ENCODE measurements at places on chromosomes 11 and 22.

DNA sequence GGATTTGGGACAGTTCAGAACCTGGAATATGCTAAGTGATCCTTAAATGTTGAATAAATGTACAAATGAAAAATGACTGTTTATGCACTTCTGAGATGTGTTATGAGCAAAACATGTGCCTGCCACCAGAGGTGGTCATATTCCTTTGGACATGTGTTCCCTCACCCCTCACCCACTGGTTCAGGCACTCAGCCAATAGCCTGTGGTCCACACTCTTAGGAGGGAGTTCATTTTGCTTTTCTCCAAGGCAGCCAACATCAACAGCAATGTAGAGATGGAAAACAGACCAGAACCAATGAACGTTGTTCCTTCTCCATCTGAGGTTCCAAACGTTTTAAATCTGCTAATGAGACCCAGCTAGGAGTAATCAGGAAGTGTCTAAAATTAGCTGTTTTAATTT is 44.0 kb downstream of the RPUSD4 start:
- DNase-seq, result no peak

- no peak for DNase-seq
Measured at GRCh38 chr11:78800096-78800690, 225.5 kb upstream of the NARS2 start.

- DNase-seq, result no peak
Measured at GRCh38 chr11:28628412-28628811, 520.2 kb downstream of the METTL15 start.

- DNase-seq, result no peak
Measured at GRCh38 chr11:9562716-9563115, 10.8 kb upstream of the WEE1 start.

- no peak for DNase-seq
Measured at GRCh38 chr11:128315933-128316332, 271.4 kb downstream of the ETS1 start.

GRCh38 chr22:23239429-23239828 is 59.1 kb downstream of the BCR start:
- no peak for DNase-seq
